ENCODE measurements at places on chromosomes 2 and 18. TPM values are rescaled to one million over a fixed set of nuclear protein-coding genes. Genes with fewer than 3 reads are reported as not detected.

Gene GAREM1
- not detected for total RNA-seq

Gene DNAJB2
- 98.3 TPM for total RNA-seq

Gene TUBA4B
- not detected for total RNA-seq

Gene NDC80
- total RNA-seq = 5.5 TPM

Gene CNGA3
- not detected for total RNA-seq

Gene PSMG2
- 62.8 TPM for total RNA-seq

Gene SIX2
- not detected for total RNA-seq

Gene PROKR1
- total RNA-seq = not detected

GRCh38 chr2:47226132-47226922 is 71.2 kb upstream of the STPG4 start:
- H3K27ac ChIP-seq = no peak overlapping the region
- H3K4me1 ChIP-seq = no peaks in the 10 kb centered on the region
- H3K27me3 ChIP-seq = no peaks in the 10 kb centered on the region
- DNase-seq = no peak

- DNase-seq = peak; percentile 7
- H3K4me1 ChIP-seq = no peaks in the 10 kb centered on the region
- no peak overlapping the region for H3K27ac ChIP-seq
- peaks cover 2% of the 10 kb centered on the region for H3K27me3 ChIP-seq
Observed at GRCh38 chr2:88342749-88343148, 109.7 kb downstream of the FOXI3 start.

- no peaks in the 10 kb centered on the region for H3K4me1 ChIP-seq
- no peak overlapping the region for H3K4me3 ChIP-seq
- H3K27me3 ChIP-seq = no peaks in the 10 kb centered on the region
- H3K36me3 ChIP-seq = no peaks in the 10 kb centered on the region
Observed at GRCh38 chr18:54100920-54101470, 123.5 kb downstream of the MBD2 start.

DNA sequence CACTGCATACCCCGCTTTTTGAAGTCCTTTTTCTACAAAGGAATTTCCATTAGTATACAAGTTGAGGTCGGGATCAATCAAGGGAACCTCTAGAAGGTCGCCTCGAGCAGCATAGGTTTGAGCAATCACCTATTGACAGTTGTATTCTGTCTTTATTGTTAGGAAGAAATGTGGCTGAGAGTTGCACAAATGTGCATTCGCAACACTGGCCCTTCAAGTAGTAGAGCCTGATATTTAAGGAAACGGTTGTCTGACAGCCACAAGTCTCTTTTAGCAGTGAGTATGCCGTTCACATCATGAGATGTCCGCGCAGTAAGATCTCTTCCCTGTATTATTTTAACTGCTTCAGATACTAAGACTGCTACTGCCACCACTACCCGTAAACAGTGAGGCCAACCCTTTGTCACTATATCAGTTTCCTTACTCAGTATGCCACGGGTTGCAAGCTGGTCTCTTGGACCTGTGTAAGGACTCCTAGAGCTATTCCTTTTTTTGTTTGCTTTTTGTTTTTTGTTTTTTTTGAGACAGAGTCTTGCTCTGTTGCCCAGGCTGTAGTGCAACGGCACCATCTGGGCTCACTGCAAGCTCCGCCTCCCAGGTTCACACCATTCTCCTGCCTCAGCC is 10.0 kb upstream of the STARD7 start:
- DNase-seq = no peak
- H3K27ac ChIP-seq = no peak overlapping the region
- H3K4me1 ChIP-seq = no peaks in the 10 kb centered on the region
- no peaks in the 10 kb centered on the region for H3K27me3 ChIP-seq

- DNase-seq = peak; percentile 25
- peaks cover 11% of the 10 kb centered on the region for H3K4me1 ChIP-seq
- no peak overlapping the region for H3K27ac ChIP-seq
- H3K4me3 ChIP-seq = no peak overlapping the region
Observed at GRCh38 chr2:227460070-227460485, 11.9 kb upstream of the AGFG1 start.

- no peak overlapping the region for H3K4me3 ChIP-seq
- no peaks in the 10 kb centered on the region for H3K36me3 ChIP-seq
- H3K27ac ChIP-seq = no peak overlapping the region
- H3K4me1 ChIP-seq = no peaks in the 10 kb centered on the region
- no peak for DNase-seq
Observed at GRCh38 chr2:219959471-219959870, 332.0 kb downstream of the SLC4A3 start.

- DNase-seq = peak; percentile 51
- H3K27ac ChIP-seq = peak overlapping the region; percentile 32
- H3K4me3 ChIP-seq = no peak overlapping the region
- peaks cover 3% of the 10 kb centered on the region for H3K27me3 ChIP-seq
- peaks cover 11% of the 10 kb centered on the region for H3K4me1 ChIP-seq
- H3K36me3 ChIP-seq = no peaks in the 10 kb centered on the region
Observed at GRCh38 chr18:58863539-58864145, 1.0 kb upstream of the ZNF532 start.

- no peak for DNase-seq
- no peaks in the 10 kb centered on the region for H3K36me3 ChIP-seq
- no peak overlapping the region for H3K27ac ChIP-seq
- no peak overlapping the region for H3K4me3 ChIP-seq
- H3K4me1 ChIP-seq = no peaks in the 10 kb centered on the region
Observed at GRCh38 chr2:224190234-224190935, 151.3 kb upstream of the SERPINE2 start.

DNA sequence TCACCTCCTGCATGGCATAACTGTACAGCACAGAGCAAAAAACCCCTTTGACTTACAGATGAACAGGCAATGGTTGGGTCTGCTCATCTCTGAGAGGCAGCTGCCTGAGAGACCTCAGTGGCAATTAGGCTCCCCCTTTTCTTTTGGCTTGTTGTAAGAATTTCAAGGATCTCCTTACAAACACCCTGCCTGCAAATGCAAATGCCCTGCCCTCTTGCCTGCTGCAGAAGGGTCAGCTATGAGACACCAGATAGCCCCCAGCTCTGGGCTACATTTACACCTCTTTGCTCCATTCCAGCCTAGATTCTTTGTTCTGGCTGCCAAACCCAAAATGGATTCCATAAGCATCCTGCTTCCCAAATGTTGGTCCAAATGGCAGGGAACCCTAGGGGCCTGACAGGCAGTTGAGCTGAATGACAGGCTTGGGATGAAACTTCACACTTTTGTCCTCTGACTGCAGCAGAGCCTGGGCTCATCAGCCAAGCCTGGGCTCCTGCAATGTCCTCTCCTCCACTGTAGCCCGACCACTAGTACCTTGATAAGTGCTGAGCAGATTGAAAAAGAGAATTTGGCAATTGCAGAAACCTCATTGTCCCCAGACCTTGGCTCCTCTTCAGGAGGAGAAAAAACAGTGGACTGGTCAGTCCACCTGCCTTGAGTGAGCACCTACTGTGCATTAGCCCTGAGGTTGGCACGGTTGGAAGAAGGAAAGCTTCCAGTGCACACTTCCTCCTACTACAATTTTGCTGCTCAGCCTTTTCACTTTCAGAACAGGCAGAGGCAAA is 678.3 kb downstream of the BCL11A start:
- no peaks in the 10 kb centered on the region for H3K4me1 ChIP-seq
- H3K27me3 ChIP-seq = no peaks in the 10 kb centered on the region
- H3K4me3 ChIP-seq = no peak overlapping the region
- no peak for DNase-seq
- no peak overlapping the region for H3K27ac ChIP-seq
- no peaks in the 10 kb centered on the region for H3K36me3 ChIP-seq

DNA sequence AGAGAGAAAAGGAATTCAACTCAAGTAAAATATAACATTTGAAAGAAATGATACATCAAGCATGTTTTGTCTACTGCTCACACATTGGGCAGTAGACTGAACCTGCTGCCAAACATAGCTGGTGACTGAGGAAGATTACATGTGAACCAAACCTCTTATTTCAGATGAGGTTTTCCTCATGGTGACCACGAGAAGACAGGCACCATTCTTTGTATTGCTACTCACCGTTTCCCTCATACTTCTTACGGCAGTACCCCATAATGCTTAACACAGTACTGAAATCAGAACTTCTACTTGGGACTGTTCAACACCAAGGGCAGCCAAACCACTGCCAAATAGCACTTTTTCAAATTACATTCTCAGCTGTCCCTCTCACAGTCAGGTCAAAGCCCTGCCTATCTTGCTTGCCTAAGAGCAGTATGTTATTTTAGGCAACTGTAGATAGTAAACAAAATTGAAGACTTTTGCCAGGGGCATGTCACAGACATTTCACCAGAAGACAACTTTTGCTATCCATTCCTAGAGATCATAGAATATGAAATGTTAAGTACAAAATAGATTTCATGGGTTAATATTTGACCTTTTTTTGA is 167.1 kb upstream of the DOK6 start:
- no peaks in the 10 kb centered on the region for H3K27me3 ChIP-seq
- DNase-seq = no peak
- no peaks in the 10 kb centered on the region for H3K4me1 ChIP-seq
- no peaks in the 10 kb centered on the region for H3K36me3 ChIP-seq
- no peak overlapping the region for H3K27ac ChIP-seq

GRCh38 chr2:139556789-139557188 is 776.6 kb upstream of the NXPH2 start:
- H3K27ac ChIP-seq = no peak overlapping the region
- no peaks in the 10 kb centered on the region for H3K27me3 ChIP-seq
- no peak for DNase-seq
- H3K36me3 ChIP-seq = no peaks in the 10 kb centered on the region

DNA sequence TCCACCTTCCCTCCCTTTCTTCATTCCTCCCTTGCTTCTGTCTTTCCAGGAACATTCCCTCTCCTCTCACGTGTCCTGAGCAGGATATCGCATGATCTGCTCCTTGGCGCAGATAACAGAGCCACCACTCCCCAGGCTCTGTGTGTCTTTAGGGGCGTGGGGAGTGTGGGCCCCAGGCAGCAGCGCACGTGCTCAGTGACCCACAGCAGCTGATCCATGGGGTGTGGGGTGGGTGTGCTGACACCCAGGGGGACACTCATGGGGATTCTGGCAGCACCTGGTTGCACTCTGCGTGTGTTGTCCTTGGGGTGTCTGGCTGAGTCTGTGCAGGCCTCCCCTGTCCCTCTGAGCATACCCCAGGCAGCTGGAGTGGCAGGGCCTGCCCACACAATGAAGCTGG is 9.9 kb upstream of the FOSL2 start:
- no peak overlapping the region for H3K27ac ChIP-seq
- H3K36me3 ChIP-seq = no peaks in the 10 kb centered on the region
- H3K27me3 ChIP-seq = no peaks in the 10 kb centered on the region
- no peak for DNase-seq
- no peak overlapping the region for H3K4me3 ChIP-seq
- peaks cover 38% of the 10 kb centered on the region for H3K4me1 ChIP-seq

GRCh38 chr2:10333247-10333613 is 30.5 kb downstream of the HPCAL1 start:
- DNase-seq = no peak
- H3K27ac ChIP-seq = no peak overlapping the region
- H3K4me1 ChIP-seq = peaks cover 52% of the 10 kb centered on the region
- no peaks in the 10 kb centered on the region for H3K27me3 ChIP-seq

DNA sequence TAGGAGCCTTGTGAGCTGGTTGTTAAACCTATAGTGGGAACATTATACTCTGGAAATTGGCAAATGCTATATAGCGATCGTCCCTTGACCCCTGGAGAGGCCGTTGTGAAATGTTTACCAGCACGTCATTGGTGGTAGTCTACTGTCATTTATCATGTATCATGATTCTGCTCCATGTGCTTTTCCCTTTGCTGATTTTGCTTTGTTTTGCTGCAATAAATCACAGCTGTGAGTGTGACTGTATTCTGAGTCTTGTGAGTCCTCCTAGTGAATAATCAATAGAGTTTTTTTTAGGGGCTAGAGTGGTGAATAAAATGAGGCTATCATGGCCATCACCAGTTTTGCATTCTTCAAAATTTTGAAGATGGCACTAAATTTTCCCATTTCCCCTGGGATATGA is 189.1 kb downstream of the HRH4 start:
- no peaks in the 10 kb centered on the region for H3K4me1 ChIP-seq
- H3K4me3 ChIP-seq = no peak overlapping the region
- no peaks in the 10 kb centered on the region for H3K36me3 ChIP-seq

- H3K4me3 ChIP-seq = no peak overlapping the region
- no peaks in the 10 kb centered on the region for H3K36me3 ChIP-seq
- no peak for DNase-seq
Observed at GRCh38 chr2:176317623-176318065, 48.4 kb downstream of the MTX2 start.

DNA sequence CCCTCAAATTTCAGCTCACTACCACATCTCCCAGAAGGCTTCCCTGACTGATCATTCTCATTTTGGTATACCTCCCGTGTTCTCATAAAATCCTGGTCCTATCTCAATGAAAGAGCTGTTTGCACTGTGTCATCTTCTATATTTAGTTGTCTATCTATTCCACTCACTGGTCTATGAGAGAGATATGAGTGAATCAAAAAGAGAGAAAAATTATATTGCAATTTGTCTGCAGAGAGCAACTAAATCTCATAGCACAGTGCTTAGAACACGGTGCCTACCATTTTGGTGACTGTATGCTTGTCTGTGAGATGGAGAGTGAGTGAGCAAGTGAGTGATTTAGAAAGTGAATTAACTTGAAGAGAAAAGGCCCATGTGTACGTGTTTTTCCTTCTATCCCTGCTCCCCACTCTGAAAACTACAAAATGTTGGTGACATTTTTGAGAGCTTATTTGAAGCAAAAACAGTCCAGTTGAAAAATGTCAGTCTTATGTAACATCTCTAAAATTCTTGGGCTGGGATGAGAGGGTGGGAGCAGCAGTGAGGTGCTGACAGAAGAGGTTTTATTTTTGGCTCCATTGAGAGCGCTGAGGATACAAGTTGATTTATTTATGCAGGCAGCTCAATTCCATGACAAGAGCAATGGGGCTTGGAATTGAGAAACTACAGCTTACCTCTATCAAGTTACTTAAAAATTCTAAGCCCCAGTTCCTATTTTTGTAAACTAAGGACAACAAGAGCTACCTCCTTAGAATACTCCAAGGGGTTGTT is 373.5 kb upstream of the CHST9 start:
- no peaks in the 10 kb centered on the region for H3K4me1 ChIP-seq
- H3K27me3 ChIP-seq = no peaks in the 10 kb centered on the region
- no peaks in the 10 kb centered on the region for H3K36me3 ChIP-seq
- no peak for DNase-seq
- H3K4me3 ChIP-seq = no peak overlapping the region

DNA sequence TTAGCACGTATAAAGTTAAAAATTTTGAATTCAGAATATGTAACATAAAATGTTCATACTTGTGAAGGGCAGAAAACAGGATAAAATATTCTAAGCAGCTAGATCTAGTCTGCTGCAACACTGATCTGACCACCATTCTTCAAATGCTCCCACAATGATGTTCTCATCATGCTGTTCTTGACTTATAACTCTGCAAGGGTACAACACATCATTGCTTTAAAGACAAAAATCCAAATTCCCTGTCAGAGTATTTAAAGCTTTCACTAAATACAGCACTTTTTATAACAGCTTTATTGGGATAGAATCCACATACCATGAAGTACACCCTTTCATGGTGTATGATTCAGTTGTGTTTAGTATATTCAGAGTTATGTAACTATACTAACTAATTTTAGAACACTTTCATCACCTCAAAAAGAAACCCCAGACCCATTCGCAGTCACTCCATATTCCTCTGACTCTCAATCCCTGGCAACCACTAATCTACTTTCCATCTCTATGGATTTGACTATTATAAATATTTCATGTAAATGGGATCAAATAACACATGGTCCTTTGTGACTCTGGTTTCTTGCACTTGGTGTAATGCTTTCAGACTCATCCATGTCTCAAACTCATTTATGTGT is 56.4 kb downstream of the MAP4K3 start:
- H3K4me1 ChIP-seq = no peaks in the 10 kb centered on the region
- no peaks in the 10 kb centered on the region for H3K27me3 ChIP-seq
- no peak overlapping the region for H3K27ac ChIP-seq
- no peak for DNase-seq

GRCh38 chr2:216013080-216013909 is at the start of gene MREG:
MREG (minus strand) TSS chr2:216013551; CDS start chr2:216013327, 224 bp downstream.
- DNase-seq = peak; percentile 71
- peaks cover 27% of the 10 kb centered on the region for H3K4me1 ChIP-seq
- peak within 1 kb of the TSS; percentile 47 for H3K4me3 ChIP-seq
- H3K36me3 ChIP-seq = no peaks in the 10 kb centered on the region
- no peak within 1 kb of the TSS for H3K27ac ChIP-seq
